Stimulated activated CD8-positive, alpha-beta memory T cell treated with anti-CD3 and anti-CD28 coated beads, Interleukin-7, amount 100 ng/mL, for 1 hour (primary cell): ENCODE measurements at places on chromosomes 2 and 18.

- DNase-seq, result no peak
Measured at GRCh38 chr2:126902859-126903258, 4.2 kb downstream of the TEX51 start.

GRCh38 chr2:33158482-33159003 lies 211.8 kb downstream of the LTBP1 start:
- DNase-seq, result no peak

- DNase-seq, result no peak
Measured at GRCh38 chr2:212811036-212811805, 272.6 kb upstream of the ERBB4 start.

DNA sequence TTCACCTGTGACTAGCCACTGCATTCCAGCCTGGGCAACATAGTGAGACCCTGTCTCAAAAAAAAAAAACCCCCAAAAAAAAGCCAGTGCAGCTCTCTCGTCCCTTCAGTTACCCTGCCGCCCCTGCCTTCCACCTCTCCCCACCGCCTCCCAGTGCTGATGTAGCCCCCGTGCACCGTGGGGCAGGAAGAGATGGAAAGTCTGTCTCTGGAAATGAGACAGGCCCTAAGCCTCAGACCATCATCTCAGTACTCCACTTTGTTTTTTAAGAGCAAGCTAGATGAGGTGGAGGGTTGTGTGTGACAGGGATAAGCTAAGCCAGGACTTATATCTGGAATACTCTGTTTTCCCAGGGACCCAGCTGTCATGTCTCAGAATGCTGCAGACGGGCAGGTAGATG lies 32.0 kb downstream of the MERTK start:
- DNase-seq, result no peak

GRCh38 chr18:12299862-12300261 lies 8.2 kb upstream of the TUBB6 start:
- no peak for DNase-seq

DNA sequence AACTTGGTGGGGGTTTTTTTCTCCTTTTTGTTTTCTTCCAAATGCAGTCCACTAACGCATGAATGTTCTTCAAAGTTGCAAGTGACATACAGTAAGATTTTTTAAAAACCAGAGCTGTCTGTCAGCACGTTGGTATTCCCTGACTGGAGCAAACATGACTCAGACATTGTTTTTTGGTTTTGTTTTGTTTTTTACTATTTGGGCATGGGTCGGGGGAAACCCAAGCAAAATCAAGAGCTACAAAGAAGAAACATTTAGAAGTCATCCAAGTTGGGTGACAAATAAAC lies 726 bp upstream of the CCDC88A start:
- DNase-seq, result no peak

GRCh38 chr2:14587119-14587518 lies 45.4 kb upstream of the LRATD1 start:
- DNase-seq, result no peak

- DNase-seq, result no peak
Measured at GRCh38 chr2:48590017-48590416, 27.6 kb upstream of the GTF2A1L start.

DNA sequence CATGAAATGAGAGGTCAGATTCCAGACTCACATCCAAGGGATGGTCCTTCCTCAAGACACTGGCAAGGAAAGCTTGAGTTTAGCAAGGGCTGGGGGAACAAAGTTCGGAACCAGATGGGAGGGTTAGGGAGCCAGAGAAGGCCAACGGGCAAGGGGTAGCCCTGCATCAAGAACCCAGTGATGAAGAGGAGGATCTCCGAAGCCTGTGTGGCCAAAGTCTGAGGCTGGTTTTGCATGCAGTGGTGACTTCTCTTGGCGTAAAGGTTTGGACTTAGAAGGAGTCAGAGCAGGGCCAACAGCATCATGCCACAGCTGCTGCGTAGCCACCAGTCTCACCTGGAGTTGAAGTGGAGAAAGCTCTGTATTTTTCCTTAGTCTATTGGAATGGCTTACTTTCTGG lies 123.5 kb upstream of the ALPP start:
- no peak for DNase-seq

- DNase-seq, result no peak
Measured at GRCh38 chr2:224319750-224320149, 82.2 kb downstream of the FAM124B start.

- no peak for DNase-seq
Measured at GRCh38 chr2:109336296-109336695, 207.3 kb downstream of the SH3RF3 start.

GRCh38 chr2:165497659-165498317 lies 28.3 kb downstream of the CSRNP3 start:
- no peak for DNase-seq

DNA sequence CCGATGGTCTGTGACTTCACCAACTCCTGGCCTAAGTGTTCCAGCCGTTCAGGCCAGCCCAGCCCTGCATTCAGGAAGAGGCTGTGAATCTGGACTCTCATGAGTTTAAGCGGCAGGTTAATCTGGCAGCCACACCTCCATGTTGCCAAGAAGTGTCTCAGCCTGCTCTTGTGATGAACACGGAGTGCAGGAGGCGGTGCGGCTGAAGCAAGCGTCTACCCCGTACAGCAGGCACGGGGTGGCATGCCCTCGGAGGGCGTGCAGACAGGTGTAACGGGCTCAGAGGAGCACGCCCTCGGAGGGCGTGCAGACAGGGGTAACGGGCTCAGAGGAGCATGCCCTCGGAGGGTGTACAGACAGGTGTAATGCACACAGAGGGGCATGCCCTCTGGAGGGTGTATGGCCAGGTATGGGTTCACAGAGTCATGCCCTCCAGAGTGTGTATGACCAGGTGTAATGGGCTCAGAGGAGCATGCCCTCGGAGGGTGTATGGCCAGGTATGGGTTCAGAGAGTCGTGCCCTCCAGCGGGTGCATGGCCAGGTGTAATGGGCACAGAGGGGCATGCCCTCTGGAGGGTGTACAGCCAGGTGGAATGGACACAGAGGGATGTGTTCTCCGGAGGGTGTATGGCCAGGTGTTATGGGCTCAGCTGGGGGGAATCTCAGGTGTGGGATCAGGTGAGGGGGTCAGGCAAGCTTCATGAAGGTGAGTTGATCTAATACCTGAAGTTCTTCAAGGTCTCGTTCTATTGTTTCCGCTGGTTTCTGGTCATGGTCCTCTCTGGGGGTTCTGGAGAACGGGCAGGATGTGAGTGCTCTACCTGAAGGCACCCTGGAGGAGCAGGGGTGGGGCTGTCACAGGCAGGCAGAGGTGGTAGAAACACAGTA lies 22.6 kb downstream of the CROCC2 start:
- no peak for DNase-seq

DNA sequence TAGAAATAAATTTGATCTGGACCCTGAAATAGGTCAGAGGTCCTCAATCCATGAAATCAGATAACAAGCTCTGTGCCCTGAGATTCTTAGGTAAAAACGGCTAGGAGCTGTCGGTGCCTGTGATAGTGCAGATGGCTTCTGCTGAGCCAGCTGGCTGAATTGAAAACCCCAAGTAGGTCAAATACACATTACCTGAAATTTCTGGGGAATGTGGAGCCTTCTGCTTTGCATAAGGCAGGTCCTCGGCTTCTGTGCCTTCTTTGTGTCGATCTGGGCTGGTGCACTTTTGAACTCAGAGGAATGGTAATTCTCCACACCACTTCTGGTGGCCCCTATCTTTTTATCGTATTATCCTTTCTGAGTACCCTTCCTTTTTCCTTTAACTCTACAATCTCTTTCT lies 66.6 kb downstream of the CNTNAP5 start:
- DNase-seq, result no peak

GRCh38 chr2:70852824-70853223 lies 17.2 kb upstream of the CD207 start:
- no peak for DNase-seq

DNA sequence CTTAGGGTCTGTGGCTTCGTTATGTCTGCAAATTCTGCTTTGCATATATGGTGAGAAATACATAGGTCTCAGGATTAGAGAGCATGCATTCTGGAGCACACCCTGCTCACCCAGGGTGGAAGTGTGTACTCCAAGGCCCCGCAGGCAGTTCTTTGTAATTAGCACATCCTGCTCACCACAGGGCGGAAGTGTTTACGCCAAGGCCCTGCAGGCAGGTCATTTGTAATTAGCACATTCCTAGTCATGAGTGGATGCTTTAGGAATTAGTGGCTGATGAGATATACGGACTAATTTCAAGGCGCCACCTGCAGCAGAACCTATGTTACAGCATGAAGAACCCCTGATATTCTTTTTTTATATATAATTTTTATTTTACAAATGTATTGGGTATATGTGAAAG lies 4.2 kb downstream of the ALLC start:
- no peak for DNase-seq

DNA sequence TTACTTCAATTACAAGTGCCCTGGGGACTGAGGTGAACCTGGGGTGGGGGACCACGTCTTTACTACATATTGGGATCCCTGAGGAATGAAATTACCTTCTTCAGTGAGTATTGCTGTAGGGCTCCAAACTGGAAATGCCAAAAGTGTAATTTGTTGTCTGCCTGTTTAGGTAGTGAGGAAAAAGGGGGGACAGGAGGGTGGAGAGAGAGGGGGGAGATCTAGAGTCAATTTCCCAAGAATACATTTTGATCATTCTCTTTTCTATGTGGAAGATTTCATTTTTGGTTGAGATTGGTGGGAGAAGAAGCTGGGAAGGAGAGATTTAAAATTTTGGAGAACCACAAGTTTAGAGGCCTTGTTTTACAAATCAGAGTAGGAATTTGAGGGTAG lies 101.1 kb downstream of the SPTBN1 start:
- no peak for DNase-seq

DNA sequence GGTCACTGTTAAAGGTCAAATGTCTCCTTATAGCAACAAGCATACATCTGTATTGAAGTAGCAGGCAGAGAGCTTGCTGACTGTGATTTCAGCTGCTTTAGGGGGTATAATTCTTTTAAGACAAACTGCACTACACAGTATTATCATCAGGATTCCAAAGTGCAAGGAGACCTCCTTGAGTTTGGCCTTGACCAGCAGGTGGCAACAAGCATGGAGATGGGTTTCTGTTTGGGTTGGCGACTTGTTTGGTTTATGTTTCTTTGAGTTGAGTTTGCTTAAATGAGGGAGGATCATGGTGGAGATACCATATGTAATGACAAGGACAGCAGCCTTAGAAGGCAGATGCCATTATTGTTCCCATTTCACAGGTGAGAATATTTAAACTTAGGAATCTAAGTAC lies 681.0 kb upstream of the ID2 start:
- no peak for DNase-seq

GRCh38 chr18:24799176-24799575 lies 338.7 kb downstream of the HRH4 start:
- DNase-seq, result no peak

DNA sequence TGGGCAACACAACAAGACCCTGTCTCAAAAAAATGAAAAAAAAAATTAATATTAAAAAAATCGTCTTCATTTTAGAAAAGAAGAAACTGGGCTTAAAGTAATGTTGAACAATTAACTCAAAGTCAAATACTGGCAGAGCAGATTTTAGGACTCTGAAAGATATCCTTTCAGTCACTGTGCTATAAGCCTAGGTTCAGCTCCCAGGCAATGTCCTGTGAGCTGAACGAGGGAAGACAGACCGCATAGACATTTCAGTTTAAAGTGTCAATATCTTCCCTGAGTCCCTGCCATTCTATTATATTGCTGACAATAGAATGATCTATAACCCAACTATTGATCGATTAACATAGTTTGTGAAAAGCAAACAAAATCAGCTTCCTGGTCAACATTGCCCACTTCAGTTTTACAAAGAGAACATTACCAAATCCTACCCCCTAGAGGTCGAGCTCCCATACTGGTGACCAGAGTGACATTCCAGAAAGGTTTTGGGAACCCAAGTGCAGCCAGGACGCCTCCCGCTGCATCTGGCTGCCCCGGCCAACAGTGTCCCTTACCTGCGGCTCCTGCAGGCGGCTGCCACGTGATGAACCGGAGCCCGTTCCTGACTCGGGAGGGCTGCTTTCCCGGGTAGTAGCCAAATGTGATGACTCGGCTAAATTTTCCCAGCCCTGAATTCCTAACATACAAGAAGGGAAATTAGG lies 639 bp downstream of the MRO start:
- no peak for DNase-seq

GRCh38 chr2:101435001-101435862 lies 39.7 kb downstream of the RFX8 start:
- DNase-seq, result no peak
